ENCODE measurements at places on chromosomes 6 and 20.

- DNase-seq: no peak
These were observed 515.7 kb upstream of the BTBD3 start for GRCh38 chr20:11401988-11402387.

DNA sequence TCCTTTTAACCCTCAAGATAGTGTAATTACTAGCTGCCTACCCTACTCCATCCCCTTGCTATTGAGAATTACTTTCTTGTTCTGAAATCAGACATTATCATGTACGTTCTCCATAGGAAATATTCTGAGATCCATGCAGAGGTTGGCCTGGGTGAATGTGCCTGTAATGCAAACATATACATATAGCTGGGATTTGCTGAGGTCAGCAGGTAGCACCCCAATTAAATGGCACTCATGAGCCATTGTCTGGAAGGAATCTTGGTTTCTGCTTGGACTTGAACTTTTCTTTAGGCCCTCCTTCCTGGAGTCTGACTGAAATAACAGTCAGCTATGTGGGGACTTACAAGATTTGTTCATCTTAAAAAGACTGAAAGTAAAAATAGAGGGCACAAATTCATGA, 3.7 kb downstream of the HLA-DQB2 start:
- DNase-seq: no peak

GRCh38 chr6:33160728-33161344, 31.4 kb downstream of the COL11A2 start:
- DNase-seq: peak; percentile 85

DNA sequence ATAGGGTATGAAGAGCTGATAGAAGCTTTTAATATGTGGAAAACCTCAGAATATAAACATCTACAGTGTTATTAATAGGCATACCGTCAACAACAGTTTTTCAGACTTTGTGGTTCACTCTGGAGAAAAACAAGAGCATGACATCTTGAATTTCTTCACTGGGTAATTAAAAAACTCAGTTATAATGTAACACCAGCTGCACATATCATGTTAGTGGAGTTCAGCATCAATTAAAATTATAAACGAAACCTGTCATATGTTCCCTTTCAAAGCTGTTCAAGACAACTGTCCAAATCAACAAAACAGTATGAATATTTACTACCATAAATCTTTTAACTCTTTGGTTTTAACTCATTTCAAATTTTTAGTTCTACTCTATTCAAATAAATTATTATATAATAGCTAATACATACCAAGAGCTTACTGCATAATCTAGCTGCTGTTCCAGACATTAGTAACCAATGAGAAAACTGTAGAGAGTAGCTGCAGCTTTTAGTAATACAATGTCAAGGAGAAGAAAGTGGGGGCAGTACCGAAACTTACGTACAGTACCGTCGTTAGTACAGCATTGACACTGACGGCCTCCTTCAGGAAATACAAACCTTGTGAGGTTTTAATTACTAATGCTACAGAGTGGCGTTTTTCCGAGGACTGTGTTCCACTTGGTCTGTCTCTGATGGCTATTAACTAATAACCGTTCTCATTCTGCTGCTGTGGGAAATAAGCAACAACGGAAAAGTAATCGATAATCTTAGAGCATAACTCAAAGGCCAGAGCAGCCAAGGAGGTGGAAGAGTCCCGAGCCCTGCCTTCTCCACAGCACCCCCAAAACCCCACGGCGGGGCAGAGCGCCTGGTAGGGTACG, 532 bp upstream of the PM20D2 start:
- peak; percentile 16 for DNase-seq

DNA sequence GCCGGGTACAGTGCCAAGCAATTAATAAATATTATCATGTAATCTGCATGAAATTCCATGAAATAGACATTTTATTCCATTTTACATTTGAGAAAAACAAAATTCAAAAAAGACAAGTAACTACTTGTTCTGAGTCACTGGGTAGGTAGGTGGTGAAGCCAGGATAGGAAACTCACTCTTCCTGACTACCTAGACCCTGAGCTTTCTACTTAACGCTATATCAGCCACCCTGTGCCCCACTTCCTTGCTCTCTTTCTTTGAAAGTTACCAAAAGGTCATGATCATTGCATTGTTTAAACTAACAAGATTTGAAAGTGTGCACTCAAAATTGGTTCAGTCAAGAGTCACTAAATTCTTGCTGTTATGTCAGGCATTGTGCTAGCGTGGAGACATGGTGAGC, 235.7 kb downstream of the CD83 start:
- DNase-seq: no peak

- no peak for DNase-seq
These were observed 124.1 kb upstream of the LOC128125822 start for GRCh38 chr6:63448229-63448628.

- no peak for DNase-seq
These were observed 25.3 kb upstream of the RUNX2 start for GRCh38 chr6:45302832-45303231.

GRCh38 chr20:11754451-11754850, 163.2 kb upstream of the BTBD3 start:
- no peak for DNase-seq

- no peak for DNase-seq
These were observed 24.8 kb downstream of the PHF20 start for GRCh38 chr20:35796571-35796970.

DNA sequence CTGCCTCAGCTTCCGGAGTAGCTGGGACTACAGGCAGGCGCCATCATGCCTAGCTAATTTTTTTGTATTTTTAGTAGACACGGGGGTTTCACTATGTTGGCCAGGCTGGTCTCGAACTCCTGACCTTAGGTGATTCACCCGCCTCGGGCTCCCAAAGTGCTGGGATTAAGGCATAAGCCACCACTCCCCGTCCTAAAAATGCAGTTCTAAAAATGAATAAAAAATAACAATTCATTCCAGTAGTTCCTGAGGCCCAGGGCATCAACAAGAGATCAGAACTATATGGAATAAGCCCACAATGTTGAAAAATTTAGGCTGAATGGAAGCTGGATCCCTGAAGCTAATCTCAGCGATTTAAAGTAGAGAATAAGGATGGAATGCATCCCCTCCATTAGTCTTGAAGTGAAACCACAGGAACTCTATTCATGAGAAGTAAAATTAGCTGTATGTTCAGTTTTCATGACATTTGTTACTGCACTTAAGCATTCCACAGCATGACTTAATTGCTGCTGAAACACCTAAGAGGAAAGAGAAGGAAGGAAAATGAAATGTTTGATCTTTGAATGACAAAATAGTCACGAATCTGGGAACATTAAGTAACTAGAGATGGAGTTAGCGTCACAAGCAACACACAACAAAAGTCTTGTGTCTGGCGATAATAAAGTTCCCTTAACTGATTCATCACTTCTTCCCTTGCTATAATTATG, 80.4 kb upstream of the RIPOR2 start:
- DNase-seq: no peak

DNA sequence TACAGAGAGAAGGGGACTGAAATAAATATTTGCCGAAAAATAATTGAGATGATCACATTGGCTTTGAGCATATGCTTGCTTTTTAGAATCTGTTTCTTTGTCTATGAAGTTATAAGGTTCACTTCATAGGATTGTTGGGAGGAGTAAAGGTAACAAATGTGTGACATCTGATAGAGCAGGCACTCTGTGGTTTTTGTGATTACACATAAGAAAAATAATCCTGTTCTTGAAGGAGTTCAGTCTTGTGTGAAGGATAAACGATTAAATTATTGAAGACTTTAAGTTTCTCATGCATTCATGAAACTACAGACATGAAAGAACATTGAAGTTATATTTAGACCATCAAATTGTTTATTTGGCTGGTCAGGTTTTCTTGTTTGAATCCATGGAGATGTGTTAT, 45.0 kb downstream of the QKI start:
- DNase-seq: no peak

DNA sequence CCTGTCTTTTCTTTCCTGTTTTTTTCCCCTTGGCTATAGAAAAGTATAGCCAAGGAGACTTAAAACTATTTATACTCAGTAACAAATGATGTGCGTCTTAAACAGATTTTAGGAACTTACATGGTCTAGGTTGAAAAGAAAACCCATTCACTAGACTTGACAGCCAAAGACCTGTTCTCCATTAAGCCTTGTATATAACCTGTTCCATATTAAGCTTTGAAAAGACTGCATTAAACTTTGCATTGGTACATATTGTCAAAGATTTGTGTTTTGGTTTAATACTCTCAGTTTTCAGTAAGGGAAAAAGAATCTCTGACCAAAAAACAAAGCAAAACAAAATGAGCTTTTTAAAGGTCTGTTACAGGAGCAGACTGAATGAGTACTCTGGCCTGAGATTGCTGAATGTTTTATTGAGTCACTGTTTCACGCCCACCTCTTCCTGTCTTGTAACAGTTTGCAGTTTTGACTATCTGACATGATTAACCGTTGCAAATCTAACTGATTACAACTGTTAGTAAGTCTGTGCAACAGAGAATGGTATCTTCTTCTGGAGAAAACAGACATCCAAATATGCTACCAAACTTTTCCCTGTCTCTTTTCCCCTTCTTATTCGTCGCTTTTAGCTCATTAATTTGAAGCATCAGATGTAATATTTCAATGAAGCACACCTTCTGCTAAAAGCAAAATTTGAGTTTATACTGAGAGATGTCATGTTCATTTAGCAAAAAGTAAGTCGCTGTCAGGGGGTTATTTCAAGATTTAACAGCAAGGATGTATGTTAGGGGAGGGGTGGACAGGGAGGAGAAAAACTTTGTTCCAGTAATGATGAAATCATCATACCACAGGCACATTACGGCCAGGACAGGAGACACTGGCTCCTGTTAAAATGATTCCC, 59.1 kb upstream of the SUPT3H start:
- DNase-seq: no peak

GRCh38 chr6:5180636-5181035, 80.1 kb downstream of the LYRM4 start:
- DNase-seq: no peak

DNA sequence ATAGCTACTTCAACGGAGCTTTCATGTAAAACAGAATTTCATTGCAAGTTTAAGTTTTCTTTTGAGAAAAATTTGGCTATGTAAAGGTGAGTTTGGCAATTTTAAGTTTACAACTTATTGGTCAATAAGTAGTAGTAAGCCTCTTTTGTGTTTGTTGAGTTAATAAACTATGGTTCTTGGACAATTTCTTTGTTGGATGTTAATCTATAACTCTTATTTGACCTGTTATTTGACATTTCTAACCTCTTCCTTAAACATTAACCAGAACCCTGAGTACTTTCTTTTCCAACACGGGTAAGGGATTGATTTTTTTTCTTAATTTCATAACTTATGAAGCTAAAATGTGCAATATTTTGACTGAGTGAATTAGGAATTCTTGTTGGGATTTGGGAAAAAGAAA, 354.4 kb downstream of the PRKN start:
- no peak for DNase-seq

DNA sequence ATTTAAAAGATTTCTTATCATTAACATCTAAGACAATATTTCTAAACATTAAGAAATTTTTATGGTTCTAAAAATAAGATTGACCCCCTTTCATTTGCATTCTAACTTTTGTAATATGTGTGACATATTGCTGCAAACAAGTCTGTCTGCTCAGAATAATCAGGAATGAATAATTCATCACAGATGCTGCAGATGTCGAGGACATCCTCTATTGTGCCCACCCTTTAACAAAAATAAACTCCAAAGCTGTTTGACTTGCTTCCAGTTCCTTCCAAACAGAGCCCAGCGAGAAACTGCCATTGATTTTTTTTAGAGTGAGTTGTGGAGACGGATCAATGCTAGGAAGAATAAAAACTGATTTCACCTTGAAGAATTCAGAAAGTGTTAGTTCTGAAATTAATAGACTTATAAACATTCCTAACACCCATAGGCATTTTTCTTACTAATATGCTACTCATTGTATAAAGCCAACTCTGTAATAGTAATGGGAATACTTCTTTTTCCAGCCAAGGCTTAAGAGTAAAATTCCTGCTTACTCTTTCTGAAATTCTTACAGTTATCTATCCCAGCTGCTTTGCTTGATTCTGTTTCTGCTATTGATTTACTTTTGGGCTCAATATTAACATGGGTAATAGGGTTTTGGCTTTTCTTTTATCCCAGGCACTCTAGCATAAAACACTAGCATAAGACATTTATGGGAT, 244.8 kb upstream of the FAM83B start:
- no peak for DNase-seq

DNA sequence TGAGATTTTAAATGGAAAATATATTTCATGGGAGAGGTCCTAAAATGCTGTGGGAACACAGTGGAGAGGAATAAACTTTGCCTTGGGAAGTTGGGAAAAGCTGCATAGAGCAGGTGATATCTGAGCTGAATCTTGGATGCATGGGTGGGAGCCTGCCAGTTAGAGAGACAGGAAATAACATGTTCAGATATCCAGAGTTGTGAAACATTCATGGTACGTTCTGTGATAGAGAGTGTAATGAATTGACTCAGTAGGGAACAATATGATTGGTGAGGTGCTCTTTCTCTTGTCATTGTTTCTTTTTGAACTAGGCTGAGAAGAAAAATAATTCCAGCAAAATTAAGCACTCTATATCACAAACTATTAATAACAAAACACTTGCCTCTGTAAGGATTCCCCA, 72.8 kb downstream of the RPS12 start:
- DNase-seq: no peak

DNA sequence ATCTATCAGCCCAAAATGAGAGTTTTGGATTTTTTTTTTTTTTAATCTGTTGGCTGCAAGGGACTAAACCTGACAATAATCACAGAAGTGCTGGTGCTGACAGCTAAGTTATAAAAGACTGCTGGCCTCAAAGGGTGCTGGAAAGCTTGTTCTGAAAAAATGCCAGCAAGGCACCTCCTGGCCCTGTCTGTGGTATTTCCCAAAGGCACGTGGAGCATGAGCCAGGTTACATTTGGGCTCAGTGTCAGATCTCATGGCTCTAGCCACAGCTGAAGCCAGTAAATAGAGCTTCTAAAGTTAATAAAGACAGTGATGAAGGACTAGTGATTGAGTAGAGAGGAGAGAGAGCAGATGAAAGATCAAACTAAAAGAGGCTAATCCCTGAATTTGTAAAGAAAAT, 178.9 kb downstream of the FUT9 start:
- DNase-seq: no peak

- DNase-seq: no peak
These were observed 456.7 kb downstream of the NKAIN2 start for GRCh38 chr6:124260337-124260736.

- no peak for DNase-seq
These were observed 977 bp upstream of the SLC22A2 start for GRCh38 chr6:160259598-160259997.

- DNase-seq: no peak
These were observed 245.4 kb upstream of the SOX4 start for GRCh38 chr6:21348146-21348503.

DNA sequence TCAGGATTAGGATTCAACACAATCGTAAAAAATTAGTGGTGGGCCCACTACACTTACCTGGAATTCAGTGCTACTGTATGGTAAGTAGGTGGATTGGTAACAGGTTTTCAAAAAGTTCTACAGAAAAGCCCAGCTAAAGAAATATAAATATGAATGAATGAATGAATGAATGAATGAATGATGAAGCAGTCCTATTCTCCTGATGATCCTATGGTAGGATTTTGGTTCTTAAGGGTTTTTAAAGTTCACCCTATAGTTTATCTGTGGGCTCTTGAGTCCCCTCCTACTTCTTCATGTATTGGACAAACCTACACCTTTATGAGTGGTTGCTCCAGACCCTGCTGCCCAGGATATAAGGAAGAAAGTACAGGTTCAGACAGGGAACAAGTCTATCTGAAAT, 89.5 kb upstream of the HEY2 start:
- no peak for DNase-seq

Data from urothelium cell line (cell line).